Activated CD4-positive, alpha-beta T cell treated with anti-CD3 and anti-CD28 coated beads for 1 hour (primary cell): ENCODE measurements at places on chromosomes 7 and 10.

DNA sequence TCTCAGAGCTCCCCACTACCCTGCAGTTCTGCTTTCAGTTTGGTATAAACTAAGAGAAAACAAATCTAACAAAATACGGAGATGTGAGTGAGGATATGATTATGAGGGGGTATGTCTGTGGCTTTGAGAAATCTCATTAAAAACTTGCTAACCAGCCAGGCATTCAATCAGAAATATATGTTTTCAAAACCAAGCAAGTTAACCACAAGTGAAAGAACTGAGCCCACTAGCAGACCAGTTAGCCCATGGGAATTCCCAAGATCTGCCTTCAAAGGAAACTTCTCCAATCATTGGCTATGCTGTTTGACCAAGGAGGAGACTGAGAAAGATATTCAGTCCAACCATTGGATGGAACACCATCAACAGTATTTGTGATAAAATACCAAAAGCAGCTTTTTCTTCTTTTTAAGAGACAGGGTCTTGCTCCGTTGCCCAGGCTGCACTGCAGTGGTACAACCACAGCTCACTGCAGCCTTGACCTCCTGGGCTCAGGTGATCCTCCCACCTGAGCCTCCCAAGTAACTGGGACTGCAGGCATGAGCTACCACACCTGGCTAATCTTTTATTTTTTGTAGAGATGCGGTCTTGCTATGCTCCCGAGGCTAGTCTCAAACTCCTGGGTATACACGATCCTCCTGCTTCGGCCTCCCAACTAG is 41.2 kb downstream of the FGFR2 start:
- DNase-seq, result no peak

DNA sequence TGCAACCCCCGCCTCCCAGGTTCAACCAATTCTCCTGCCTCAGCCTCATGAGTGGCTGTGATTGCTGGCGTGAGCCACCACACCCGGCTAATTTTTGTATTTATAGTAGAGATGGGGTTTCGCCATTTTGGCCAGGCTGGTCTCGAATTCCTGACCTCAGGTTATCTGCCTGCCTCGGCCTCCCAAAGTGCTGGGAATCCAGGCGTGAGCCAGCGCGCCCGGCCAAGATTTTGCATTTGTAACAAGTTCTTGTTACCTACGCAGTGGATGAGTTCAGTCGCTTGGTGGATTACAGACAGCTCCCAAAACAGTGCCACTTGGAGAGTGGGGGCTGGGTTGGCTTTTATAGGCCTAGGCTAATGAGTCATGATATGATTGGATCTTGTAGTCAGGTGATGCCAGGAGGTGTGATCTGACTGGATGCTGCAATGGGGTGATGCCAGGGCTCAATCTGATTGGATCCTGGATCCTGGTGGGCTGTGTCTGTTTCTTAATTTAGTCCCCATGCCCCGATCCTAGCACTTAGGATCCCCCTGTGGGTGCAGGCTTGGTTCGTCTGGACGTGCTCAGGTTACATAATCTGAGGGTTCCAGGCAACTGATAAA is 20.3 kb downstream of the SBDS start:
- no peak for DNase-seq

DNA sequence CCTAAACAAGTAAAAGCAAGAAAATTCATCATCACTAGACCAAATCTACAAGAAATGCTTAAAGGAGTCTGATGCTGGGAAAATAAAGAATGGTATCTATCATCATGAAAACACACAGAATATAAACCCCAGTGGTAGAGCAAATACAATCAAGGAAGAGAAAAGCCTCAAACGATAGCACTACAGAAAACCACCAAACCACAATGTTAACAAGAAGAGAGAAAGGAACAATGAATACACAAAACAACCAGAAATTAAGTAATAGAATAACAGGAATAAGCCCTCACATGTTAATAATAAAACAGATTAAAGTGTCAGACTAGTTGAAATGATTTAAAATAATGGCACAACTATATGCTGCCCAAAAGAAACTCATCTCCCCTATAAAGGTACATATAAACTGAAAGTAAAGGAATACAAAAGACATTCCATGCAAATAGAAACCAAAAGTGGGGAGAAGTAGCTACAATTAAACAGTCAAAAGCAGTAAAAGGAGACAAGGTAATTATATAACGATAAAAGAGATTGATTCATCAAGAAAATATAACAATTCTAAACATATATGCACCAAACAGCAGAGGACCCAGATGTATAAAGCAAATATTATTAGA is 77.3 kb downstream of the JMJD1C start:
- DNase-seq, result no peak

DNA sequence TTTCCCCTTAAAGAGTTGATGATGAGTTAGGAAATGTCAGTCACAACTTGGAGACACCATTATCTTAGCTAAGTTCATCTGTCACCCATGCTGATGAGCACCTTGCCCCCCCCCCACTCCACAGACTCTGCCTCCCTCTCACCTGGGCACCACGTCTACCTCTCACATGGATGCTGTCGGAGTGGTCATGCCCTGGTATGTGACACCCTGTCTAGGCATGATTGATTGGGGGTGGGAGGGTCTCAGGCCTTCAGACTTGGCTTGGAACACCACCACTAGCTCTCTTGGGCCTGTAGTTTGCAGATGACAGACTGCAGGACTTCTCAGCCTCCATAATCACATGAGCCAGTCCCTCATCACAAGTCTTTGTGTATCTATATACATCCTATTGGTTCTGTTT is 78.0 kb downstream of the WDR37 start:
- no peak for DNase-seq

GRCh38 chr10:101069441-101069840 is 7.7 kb downstream of the KAZALD1 start:
- DNase-seq, result no peak

- DNase-seq, result no peak
Observed at GRCh38 chr7:33774762-33775523, 130.4 kb upstream of the BMPER start.

DNA sequence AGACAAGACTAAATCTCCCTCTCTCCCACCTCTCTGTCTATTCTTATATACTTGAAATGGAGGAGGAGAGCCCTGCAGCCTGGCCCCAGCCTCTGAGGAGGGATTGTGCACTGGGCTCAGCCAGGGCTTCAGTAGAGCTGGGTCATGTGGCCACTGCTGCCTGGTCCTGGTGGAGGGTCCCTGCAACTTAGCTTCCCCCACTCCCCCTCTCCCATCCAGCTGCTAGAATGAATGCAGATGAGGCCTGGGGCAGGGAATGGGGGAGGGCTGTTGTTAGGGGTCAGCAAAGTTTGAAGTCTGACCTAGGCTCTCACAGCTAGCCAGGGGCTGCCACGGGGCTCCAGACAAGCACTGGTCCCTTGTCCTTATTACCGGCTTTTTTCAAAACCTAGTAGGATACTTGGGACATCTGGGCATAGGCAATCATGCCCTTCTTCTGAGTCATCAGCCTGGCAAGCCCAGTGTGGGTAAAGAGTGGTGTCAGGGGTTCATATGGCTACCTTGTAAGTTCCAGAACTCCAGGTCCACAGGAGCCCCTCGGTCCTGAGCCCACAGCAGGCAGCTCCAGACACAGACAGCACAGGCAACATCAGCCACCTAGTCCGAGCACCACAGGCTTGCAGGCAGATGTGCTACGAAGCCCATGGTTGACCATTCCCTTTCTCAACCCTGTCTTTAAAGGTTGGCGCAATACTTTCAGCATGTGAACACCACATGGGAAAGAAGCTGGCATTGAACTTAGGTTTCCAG is 12.8 kb upstream of the CXCL12 start:
- no peak for DNase-seq

DNA sequence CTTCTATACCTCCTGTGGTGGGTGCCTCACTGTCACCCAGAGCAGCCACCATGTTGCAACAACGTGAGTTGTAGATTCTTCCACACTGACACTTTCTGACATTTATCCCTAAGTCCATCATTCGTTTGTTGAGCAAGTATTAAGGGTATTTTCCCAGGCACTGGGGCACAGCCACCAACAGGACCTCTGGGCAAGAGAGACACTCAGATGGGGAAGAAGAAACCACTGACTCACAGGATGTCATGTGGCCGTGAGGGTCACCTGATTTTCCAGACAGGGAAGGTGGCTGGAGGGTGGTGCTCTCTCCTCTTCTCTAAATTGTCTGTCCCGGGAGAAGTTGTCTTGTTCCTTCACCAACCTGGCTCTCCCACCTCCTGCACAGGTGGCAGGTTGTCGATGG is 51.7 kb upstream of the PPIF start:
- DNase-seq, result no peak

DNA sequence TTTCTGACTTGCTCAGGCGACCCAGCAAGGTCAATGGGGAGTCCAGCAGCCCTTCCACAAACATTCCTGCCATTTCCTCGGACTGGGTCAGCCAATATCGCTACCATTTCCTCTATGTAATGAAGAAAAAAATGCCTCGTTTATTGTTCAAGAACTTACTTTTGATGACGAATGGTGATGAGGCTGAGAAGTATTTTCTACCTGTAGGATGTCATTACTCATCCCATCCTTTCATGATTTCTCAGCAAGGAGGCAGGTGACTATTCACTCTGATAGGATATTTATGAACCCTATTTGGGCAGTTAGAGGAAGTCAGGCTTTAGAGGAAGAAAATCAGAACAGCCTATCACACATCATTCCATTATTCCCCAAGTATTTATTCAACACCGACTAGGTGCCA is 178.6 kb downstream of the FANK1 start:
- no peak for DNase-seq

DNA sequence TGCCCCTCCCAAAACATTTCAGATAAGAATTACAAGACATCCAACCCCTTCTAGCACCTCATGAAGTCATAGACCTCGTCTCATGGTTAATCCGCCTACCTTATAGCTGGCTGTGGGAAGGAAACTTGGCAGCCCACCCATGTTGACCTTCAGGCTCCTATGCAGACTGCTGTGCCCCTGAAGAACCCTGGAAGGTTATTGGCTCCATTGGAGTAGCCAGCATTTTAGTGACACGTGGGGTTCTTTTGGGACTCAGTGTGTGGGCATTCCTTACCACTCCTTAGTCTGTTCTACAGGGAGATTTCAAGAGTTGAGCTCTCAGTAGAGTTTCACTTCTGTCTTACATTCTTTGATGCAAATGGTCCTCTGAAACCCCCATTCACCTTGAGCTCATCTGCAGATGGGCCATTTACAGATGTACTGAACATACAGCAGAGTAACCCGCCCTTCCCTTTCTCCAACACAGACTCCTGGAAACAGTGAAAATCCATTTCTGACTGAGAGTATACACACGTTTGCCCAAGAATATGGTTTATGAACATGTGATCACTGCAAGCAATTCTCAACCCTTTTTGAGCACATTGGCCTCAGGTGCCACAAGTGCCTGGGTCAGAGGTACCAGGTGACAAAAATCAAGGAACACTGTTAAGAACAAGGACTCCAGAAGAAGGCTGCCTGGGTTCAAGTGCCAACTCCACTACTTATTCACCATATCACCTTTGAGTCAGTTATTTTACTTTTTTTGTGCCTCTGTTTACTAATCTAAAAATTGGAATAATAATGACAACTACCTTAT is 54.0 kb upstream of the HECW1 start:
- no peak for DNase-seq
